Kasumi-1 (cell line): ENCODE measurements at places on chromosomes 7 and 10.
A peak's percentile ranks its signal among the peaks of the same experiment; 100 is the strongest.

GRCh38 chr7:38321515-38321944, 48.1 kb upstream of the TARP start:
- no peak for DNase-seq

DNA sequence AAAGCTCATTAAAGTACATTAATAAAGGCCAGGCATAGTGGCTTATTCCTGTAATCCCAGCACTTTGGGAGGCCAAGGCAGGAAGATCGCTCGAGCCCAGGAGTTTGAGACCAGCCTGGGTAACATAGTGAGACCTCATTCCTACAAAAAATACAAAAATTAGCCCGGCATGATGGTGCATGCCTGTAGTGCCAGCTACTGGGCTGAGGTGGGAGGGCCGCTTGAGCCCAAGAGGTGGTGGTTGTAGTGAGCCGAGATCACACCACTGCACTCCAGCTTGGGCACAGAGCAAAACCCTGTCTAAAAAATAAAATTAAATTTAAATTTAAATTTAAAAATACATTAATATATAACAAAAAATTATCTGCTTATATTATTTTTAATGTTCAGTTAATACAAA, 7.1 kb upstream of the TAS2R39 start:
- no peak for DNase-seq

DNA sequence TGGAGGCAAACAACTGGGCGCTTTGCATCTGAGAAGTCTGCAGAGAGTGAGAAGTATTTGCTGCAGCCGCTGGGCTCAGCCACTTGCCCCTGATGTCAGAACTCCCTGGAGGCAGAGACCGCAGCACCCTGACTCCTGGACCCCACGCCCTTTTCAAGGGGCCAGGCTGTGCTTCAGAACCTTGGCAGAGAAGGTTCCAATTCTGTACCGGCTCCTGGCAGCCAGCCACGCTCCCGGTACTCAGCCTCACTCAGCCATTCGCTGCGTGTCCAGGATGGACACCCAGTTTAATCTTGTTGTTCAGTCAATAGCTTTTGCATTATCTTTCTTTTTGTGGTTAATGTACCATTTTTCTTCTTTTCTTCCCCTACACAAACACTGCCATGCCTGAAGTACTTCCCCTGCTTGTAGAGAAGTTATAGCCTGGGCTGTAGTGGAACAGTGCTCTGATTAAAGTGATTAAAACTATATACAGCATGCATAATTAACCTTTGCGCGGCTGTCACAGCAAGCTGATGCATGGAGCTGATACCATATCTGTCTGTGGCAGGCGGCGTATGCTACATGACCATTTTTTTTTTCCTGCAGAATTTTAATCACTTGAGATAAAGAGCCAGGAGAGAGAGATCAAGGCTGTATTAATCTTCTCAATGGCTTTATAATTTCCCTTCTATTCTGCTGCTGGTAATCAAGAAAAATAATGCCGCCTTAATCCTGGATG, 578.5 kb downstream of the SDK1 start:
- no peak for DNase-seq

DNA sequence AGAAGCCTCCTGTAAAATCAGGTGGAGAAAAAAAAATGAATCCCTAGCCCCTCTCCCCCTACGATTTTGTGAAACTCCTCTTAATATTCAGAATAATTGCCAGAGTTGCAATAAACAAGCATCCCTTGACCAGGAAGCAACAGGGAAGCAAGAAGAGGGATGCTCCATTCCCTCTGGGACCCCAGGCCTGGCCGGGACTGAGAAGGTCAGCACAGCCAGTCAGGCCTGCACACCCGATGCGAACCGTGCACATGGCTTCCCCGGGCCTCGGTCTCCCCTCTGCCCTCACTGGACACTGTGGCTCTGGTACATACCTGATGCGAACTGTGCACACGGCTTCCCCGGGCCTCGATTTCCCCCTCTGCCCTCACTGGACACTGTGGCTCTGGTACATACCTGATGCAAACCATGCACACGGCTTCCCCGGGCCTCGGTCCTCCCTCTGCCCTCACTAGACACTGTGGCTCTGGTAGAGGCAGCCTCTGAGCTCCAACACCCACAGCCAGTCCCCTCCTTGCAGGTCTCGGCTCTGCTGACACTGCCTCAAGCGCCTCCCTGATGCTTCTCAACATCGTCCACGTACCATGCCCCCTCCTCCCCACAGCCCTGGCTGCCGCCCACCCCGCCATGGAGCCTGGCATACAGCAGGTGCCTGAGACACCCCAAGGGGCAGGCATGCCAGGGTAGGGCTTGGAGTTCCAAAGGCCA, 138.6 kb downstream of the DIP2C start:
- no peak for DNase-seq

DNA sequence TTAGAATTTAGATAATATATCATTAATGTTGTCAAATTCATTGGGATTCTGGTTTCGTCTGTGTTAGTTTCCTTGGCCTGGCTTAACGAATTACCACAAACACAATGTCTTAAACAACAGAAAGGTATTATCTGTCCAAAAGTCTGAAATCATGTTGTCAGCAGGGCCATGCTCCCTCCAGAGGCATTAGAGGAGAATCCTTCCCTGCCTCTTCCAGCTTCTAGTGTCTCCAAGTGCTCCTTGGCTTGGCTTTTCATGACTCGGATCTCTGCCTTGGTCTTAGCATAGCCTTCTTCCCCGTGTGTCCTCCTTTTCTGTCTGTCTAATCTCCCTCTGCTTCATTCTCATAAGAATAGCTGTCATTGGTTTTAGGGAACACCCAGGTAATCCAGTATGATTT, 482.5 kb downstream of the SEMA3D start:
- no peak for DNase-seq

DNA sequence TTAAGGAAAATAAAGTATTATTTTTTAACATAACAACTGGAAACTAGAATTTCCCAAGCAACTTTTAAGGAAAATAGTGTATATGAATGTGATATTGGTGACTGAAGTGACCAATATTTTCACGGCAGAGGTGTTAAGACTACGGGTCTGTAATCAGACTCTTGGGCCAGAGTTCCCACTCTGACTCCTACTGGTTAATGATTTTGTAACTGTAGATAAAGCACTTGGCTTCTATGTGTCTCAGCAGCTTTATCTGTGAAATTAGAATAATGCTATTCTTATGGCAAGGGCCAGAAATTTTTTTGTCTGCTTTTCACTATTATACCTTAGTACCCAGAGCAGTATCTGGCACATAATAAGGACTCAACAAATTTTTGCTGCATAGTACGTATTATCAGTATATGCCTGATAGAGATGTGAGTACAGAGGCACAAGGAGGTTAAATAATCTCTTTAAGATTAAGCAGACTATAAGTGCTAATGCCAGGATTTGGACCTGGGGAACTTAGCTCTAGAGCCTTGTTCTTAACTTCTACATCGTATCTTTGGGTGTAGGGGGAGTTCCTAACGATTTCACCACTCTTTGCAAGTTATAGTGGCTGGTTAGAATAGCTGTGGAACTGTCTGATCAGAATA, 186.1 kb upstream of the SLC26A5 start:
- no peak for DNase-seq

DNA sequence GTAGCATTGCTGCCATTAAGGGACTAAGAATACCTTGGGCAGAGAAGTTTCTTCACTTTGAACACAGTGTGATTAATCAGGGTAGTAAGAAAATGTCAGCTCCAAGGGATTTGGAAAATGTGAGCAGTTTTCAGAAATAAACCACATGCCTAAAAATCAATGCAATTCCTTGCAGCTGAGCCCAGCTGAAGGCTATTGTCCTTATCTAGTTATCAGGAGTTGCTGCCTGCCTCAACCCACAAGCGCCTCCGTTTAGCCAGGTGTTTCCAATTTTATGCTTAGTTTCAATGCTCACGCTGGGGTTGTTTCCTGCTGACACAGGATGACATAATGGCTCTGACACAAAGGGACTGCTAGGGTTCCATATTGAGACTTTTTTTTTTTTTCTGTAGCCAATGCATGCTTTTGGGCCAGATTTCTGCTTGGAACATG, 132.3 kb upstream of the ANK3 start:
- no peak for DNase-seq

- DNase-seq = no peak
Measured at GRCh38 chr7:93307131-93307660, 75.0 kb downstream of the VPS50 start.

DNA sequence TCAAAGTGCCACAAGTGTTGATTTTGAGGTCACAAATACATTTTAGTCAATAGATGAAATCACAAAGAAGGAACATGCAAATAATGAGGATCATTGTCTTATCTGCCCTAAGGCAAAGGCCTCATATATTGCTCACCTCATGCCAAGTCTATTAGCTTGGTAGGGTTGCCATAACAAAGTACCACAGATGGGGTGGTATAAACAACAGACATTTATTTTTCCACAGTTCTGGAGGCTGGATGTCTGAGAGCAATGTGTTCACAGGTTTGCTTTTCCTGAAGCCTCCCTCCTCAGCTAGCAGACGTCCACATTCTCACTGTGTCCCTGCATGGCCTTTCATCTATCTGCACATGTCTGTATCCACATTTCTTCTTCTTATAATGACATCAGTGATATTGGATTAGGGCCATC, 59.6 kb downstream of the RELN start:
- no peak for DNase-seq

- peak; percentile 89 for DNase-seq
Measured at GRCh38 chr10:69179089-69179742, 818 bp upstream of the SUPV3L1 start.

DNA sequence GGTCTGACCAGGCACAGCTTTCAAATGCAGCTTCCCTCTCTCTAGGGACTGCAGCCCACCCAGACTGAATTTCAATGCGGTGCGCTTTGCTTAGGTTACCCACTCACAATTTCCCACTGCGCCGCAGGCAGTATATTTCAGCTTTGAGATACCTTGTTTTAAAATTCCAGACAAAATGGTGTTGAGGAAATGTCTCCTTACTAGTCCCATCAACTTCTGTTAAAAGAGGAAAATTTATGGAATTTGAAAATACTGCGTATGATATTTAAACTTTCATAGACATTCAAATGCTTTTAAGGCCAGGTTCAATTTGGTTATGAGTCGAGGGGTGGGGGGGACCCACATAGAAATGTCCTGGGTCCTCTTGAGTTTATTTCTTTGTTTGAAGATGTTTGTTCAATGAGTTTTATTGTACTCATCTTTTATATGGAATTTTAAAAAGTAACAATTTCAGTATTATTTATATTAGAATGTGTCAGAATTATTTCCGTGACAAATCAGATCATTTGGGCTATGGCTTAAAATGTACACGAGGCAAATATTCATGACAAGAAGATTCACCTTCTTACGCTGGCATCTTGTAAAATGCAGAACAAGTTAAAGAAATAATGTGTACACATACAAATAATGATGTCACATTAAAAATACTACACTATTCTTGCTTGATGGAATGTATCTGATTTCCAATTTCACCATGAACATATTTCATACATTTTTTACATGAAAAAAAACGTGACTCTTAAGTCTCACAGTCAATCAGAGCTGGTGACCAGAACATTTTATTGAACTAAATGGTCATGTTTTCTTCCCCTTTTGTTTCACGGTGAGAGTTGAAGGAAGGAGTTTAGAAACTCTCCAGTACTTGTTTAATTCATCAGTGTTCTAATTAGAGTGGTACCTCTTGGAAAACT, 1.3 kb downstream of the IKZF1 start:
- DNase-seq = peak; percentile 63

DNA sequence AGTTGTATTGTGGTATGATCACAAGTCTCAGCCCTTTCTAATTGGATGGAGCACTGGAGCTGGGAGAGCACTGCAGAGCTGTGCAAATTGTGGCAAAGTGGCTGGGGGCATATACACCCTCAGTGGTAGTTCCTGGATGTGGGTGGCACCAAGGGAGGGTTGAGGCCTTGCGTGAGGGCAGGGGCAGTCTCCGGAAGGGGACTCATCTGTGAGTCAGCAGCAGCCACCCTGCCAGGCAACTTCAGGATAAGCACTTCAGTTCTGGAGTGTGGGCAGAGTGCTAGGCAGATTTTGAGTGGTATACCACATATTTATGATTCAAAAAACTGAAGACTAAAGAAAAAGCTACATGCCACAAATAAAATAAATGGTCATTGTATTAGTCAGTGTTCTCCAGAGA, 210.5 kb downstream of the ETV1 start:
- no peak for DNase-seq

GRCh38 chr7:151114151-151115090, 28.1 kb downstream of the AGAP3 start:
- DNase-seq = no peak

GRCh38 chr10:69963178-69963834, 89.3 kb upstream of the MACROH2A2 start:
- DNase-seq = no peak

GRCh38 chr10:5047912-5048628, 44.4 kb upstream of the AKR1C2 start:
- no peak for DNase-seq

DNA sequence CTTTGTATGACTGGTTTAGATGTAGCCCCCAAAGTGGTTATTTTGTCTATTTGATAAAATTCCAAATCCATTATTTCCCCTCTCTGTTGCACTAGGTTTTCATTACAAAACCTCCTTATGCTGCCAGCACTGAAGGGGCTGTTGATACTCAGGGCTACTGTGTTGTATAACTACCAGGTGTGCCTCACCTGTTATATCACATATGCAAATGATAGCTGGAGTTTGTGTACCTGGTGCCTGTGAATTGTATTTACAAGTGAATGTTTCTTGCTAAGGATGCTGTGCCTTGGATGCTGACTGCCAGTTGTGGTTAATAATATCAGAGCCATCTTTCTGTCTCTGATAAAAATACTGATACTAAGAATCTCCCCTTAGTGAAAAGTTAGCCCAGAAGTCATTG, 84.8 kb upstream of the CCDC6 start:
- DNase-seq = no peak
